ENCODE measurements at places on chromosomes 16 and 17.

GRCh38 chr16:84397090-84397489 is 28.8 kb downstream of the ATP2C2 start:
- DNase-seq = peak; percentile 38

DNA sequence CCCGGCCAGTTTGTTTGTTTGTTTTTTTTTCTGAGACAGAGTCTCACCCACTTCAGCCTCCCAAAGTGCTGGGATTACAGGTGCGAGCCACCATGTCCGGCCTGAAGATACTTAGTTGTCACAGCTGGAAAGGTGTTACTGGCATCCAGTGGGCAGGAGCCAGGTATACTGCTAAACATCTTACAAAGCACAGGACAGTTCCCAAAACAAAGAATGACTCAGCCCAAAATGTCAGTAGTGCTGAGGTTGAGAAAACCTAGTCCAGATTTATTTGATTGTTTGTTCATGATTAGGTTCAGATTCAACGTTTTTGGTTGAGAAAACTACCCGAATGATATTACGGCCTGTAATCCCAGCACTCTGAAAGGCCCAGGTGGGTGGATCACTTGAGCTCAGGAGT is 18.6 kb upstream of the RABEP1 start:
- no peak for DNase-seq

DNA sequence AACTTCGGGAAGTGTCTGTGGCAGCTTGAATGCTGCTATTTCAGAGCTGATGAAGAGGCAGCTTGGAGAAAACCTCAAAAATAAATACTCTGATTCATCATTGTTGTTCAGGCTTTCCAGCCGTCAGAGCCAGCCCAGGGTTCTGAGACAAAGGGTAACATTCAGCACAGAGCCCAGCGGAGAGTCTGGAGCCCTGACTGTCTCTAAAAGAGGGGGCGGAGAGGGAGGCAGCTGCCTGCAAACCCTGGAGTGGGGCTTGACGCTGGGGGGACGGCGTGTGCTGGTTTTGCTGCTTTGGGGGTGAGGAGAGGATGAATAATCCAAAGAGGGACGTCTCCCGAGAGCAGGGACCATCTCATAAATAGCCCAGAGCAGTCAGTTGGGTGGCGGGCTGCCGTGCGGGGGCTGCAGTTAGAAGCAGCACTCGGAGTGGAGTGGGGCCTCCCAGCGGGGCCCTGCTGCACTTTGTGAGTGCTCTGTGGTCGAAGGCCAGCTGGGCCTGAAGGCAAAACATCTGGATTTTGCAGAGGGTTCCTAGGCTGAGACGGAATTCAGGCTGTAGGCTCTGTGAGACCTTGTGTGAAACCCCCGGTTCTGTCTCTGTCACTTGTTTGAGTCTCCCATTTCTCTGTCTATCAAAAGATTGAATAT is 237.8 kb downstream of the PRKCA start:
- peak; percentile 81 for DNase-seq

DNA sequence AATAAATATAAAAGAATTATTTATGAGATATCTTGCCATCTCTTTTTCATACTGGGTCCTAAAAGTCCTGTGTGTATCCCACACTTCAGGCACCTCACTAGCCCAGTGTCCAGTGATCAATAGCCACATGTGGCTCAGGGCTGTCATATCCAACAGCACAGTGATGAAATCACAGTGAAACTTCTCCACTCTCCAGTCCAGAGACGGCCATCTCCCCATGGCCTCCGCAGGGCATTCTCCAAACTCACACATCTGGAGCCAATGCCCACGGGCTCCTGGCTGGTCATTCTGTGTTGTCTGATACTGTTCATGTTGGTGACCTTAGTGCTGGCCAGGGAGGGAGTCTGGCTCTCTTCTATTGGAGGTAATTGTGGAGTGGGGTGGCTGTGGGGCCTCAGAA is 125.2 kb upstream of the SDK2 start:
- DNase-seq = no peak

DNA sequence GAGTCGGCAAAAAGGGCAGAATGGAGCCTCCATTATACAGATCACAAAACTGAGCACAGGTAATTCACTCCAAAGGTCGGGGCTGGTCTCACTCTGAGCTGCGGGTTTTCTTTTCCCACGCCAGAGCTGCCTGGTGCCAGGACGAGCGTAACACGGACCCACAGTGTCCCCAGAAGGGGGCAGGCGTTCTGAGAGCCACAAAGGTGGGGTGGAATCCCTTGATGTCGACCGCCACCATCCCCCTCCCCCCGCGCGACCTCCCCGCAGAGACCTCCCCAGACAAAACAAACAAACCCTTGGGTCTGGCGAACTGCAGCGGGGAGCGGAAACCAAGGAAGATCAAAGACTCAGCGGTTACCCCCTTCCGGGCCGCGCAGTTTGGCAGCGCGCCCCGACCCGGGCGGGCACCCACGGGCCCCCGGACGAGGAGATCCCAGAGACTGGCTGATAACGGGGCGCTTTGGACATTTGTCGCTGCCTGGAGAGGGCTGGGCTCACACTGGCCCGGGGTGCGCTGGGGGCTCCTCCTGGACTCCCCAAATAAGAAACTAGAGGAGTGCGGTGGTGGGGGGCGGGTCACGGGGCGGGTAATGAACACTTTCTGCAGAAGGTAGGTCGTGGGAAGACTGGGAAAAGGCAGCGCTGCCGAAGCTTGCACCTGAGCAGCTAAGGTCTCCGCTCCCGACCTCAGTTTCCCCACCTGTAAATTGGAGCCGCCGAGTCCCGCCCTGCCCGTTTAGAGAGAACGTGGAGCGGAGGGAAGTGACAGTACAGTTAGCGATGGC is 664 bp upstream of the NKD1 start:
- DNase-seq = peak; percentile 41

GRCh38 chr17:17280613-17281549 is at the start of gene COPS3:
COPS3 (minus strand) TSS chr17:17281246; CDS start chr17:17281186, 60 bp downstream.
- peak; percentile 100 for DNase-seq

GRCh38 chr16:78720416-78720815 is 621.0 kb downstream of the WWOX start:
- DNase-seq = peak; percentile 91

DNA sequence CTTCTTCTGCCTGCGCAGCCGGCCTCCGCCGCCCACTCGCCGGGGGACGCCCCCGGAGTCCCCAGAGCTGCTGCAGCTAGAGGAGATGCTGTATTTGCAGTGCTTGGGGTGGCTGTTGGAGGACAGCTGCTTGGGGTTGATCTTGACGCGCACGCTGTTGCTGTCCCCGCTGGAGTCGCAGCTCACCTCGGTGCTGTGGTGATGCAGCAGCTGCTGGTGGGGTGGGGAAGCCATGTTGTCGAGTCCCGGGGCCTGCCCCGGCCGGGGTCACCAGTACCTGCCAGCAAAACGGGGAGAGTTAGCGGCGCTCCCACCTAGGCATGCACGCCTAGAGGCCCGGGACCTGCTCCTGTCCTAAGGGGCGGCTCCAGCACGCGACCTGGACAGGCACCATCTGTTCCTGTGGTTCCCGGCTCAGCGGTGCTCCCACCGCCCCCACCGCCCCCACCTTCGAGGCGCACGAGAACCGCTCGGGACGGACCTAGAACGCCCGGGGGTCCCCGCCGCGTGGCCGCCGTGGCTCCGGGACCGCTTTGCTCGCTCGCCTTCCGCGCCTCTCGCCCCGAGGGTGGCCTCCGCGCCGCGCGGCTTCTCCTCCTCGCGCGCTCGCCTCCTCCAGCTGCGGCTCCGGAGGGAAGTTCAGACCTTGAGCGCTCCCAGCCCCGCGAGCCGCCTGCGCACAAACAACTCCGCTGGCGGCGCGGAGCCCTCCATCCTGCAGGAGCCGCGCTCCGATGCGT is 863 bp downstream of the ADCY9 start:
- peak; percentile 75 for DNase-seq

- no peak for DNase-seq
Measured at GRCh38 chr16:10428433-10429168, 42.7 kb downstream of the ATF7IP2 start.

- DNase-seq = no peak
Measured at GRCh38 chr17:57631871-57632270, 113.2 kb downstream of the CCDC182 start.

- no peak for DNase-seq
Measured at GRCh38 chr17:68381076-68381900, 76.0 kb downstream of the WIPI1 start.

DNA sequence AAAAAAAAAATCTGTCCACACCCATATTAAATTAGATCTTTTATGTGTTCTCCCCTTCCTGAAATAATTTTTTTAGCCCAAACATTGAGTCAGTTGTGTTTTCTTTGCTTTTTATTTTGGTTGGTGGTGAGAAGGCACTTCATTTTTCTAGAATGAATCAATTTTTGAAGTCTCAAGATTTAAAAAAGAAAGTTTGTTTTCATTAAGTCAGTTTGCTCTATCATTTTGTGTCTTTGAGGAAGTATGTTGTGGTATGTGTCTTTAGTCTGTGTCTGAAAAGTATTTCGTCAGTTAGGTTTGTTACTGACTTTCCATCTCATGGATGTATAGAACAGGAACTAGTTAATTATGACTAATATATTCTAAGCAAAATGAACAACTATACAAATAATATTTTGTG is 3.8 kb downstream of the IGF2BP1 start:
- no peak for DNase-seq

- peak; percentile 88 for DNase-seq
Measured at GRCh38 chr17:49013311-49014213, 16.4 kb downstream of the IGF2BP1 start.

- DNase-seq = no peak
Measured at GRCh38 chr17:8133941-8134340, 10.0 kb upstream of the HES7 start.

DNA sequence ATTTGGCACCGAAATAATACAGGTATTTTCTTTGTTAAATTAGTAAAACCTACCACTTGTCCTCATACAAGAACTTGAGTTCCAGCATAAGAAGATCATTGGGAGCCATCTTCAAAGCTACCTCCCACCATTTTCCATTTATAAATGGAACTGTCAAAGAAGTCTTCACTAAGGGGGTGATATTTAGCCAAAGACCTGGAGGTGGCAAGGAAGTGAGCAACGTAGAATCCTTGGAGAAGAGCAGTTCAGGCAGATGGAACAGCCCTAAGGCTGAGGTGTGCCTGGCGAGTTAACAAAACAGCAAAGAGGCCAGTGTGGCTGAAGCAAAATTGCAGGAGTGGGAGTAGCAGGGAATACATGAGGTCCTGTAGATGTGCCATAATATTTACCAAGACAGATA is 1.8 kb downstream of the KCNJ16 start:
- DNase-seq = no peak

DNA sequence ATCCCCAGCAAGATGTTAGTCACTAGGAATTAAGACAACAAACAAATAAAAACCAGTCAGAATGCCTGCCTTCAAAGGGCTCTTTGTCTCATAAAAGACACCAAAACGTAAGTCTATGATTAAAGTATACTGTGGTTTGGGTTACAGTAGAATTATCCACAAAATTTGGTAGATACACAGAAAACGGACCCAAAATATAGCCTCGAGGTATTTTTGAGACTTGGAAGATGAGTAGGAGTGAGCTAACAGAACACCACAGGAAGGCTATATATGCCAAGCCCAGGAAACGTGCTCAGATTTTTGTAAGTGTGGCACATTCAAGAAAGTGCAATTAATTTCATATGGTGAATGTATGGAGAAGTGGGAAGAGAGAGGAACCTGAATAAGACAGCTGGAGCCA is 831.4 kb downstream of the CDH11 start:
- no peak for DNase-seq

DNA sequence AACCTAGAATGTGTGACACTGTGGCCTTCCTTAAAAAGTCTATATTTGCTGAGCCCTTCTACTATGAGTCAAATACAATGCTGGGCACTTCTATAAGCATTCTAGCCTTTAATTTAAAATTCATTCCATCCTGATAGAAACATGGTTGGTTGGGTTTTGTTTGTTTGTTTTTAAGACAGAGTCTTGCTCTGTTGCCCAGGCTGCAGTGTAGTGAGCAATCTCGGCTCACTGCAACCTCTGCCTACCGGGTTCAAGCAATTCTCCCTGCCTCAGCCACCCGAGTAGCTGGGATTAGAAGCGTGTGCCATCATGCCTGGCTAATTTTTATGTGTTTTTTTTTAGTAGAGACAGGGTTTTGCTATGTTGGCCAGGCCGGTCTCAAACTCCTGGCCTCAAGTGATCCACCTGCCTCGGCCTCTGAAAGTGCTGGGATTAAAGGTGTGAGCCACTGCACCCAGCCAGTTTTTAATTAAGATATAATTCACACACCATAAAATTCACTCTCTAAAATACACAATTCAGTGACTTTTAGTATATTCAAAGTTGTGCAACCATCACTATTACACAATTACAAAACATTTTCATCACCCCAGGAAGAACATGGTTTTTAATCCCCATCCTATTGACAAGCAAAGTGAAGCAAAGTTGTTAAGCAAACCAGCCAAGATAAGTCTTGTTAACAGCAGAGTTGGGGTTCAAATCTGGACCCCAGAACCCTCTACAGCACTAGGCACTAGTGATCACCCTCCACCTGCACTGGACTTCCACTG is 42.8 kb downstream of the CMTM4 start:
- no peak for DNase-seq

GRCh38 chr16:50103764-50104163 is 38.0 kb downstream of the HEATR3 start:
- no peak for DNase-seq
